ENCODE measurements at places on chromosomes 1 and 21.

DNA sequence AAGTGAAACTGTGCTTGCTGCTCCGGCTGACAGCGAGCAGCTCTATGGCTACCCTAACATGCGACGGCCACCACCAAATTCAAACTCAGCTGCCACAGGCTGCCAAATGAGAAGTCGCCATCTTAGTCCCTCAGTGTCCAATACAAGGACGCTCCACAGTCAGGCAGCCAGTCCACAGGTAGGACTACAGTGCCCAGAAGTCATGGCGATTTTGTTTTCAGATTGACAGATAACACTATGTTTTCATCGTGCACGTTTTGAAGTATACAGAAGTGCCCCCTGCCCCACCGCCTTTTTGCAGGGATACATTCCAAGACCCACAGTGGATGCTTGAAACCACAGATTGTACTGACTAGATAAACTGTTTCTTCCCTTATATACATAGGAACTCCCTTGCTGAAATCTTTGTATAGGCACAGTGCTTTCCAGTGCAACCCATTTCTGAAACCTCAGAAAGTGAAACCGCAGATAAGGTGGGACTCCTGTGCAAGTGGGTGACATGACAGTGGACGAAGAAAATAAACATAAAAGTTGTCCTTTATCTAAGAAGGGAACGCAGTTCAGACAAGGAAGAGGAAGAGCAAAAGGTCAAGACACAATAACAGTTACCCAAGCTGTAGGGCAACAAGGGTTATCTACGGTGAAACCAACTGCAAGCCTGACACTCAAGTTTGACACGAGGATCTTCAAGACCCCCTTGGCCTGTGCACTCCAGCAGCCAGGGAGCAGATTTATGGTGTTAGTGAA is 52.2 kb downstream of the STX6 start:
- DNase-seq: no peak

DNA sequence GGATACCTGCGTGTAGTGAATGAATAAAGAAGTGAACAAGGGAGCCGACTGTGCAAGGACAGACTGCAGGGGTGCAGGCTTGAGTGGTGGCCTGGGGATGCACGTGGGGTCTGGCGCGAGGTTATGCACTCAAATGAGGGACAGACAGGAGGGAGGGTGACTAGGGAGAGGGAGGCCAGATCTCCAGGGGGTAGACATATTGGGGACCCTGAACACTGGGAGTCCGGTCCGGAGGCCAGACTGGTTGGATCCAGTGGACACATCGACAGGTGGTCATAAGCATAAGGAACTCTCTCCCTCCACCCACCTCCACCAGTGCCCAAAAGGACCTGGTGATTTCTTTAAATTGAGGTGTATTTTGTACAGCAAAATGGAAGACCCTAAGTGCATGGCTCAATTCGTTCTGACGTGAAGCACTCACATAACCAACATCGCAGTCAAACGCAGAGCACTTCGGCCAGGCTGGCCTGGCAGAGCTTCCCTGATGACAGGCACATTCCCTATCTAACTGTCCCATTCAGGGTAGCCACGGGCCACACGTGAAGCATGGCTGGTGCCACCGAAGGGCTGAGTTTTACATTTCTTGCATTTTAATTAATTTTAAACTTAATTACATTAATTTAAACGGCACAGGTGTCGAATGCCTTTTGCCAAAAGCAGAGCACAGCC is 14.0 kb downstream of the WNT3A start:
- no peak for DNase-seq

DNA sequence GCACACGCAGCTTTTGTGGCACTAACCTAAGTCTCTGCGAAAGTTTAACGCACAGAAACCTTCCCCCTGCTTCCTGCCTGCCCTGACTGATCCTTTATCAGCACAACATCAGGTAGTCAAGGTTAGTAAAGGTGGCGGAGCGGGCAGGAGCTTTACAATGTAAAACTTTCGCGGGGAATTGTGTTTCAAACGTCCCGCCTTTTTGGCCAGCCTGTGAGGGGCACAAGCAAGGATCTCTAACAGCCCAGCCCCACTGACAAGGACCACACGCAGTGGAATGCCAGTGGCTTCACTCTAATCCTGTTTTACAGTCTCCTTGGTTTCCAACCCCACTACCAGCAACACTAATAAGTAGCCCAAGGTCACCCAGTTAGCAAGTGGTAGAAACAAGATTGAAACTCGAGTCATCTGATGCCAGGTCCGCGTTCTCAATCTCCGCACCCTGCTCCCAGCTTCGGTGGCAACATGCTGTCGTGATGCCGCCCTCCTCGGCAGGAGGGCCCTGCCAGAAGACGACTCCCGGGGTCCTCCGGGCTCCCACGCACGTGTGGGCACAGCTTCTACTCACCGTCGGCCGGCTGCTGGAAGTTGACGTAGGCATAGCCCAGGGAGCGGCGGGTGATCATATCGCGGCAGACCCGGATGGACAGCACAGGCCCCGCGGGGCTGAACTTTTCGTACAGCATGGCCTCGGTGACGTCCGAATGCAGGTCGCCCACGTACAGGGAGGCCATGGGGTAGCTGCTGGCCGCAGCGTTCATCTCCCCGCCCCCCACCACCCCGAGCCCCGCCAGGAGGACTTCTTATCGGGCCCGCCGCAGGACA is 1.2 kb downstream of the PABPC4 start:
- DNase-seq: peak; percentile 48

GRCh38 chr1:166057650-166058049 is 109.2 kb downstream of the FAM78B start:
- DNase-seq: no peak

DNA sequence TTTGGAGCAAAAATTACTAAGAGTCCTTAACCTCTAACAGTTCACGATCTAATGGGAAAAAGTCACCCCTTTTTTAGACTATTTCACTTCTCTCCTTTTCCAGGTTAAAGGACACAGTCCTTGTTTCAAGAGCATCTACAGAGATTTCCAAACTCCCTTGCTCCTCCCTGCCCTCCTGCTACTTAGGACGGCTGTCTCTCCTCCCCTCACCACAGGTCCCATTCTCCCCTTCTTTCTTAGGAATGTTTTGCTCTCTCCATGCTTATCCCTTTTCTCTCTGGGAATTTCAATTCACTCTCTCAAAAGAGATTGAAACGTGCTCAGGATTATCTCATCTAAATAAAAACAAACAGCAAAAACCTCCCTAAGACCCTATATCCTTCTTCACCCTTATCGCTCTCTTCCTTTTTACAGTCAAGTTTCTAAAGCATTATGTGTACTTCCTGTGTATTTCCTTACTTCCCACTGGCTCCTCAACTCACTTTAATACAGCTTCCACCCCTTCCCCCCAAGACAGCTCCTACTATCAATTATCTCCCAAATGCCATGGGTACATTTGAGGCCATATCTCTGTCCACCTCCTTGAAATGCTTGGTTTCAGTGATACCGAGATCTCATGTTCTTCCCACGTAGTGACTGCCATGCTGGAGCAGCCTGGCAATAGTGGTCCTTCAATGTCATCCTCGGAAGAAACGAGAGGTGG is 43.2 kb upstream of the ZNF281 start:
- no peak for DNase-seq

DNA sequence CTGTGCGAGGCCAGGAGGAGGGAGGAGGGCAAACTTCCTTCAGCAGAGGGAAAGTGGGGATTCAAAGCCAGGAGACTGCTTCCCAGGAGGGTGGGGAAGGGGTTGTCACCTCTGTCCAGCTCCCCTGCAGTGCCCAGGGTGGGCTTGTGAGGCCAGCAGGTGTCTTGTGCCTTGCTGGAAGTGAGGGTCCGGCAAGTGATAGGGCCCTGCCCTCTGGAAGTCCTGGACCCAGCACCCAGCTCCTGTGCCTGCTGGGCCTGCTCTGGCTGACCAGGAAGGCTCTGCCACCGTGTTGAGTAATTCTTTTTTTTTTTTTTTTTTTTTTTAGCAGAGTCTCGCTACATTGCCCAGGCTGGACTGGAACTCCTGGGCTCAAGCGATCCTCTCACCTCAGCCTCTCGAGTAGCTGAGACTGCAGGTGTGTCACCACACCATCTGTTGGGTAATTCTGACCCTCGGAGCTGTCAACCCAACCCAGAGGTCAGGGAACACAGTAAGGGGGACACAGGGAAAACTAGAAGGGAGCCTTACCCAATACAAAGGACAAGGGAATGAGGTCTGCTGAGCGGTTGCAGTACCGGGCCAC is 1.0 kb downstream of the BEST4 start:
- DNase-seq: no peak

GRCh38 chr1:59204001-59204400 is 92.9 kb upstream of the FGGY start:
- DNase-seq: no peak
